Fibroblast of pulmonary artery (primary cell): ENCODE measurements at places on chromosomes 1 and 21.

DNA sequence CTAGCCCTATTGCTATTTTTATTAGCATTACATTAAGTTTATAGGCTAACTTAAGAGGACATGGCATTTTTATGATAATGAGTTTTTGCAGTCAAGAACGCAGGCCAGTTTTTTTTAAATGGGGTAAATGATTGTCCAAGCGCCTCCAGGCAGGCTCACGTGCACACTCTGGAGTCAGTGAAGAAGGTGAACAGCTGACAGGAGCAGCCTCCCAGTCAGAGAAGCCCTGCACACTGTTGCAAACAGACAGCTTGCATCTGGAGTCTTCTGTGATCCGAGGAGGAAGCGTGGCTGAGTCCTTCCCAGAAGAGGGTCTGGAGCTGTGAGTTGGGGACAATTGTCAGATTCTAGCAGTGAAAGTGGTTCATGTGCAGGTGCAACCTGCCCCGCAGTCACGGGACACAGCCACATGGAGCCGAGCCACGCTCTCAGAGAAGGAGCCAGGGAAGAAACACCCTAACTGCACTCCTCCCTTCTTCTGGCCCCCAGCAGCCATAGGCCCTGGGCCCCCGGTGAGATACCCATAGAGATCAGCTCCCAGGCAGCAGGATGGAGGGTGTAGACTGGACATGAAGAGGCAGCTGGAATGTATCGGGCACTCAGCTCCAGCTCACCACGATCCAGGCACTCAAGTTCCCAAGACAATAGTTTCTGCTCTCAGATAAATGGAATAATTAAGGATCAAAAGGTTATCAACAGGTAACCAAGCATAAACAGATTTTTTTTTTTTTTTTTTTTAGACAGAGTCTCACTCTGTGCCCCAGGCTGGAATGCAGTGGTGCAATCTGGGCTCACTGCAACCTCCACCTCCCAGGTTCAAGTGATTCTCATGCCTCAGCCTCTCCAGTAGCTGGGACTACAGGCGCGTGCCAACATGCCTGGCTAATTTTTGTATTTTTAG lies 26.4 kb downstream of the CAPN2 start:
- DNase-seq, result no peak

- DNase-seq, result no peak
Observed at GRCh38 chr1:65998763-65999583, 206.3 kb downstream of the PDE4B start.

- DNase-seq, result peak; percentile 31
Observed at GRCh38 chr1:206556750-206557635, 49.7 kb downstream of the RASSF5 start.

DNA sequence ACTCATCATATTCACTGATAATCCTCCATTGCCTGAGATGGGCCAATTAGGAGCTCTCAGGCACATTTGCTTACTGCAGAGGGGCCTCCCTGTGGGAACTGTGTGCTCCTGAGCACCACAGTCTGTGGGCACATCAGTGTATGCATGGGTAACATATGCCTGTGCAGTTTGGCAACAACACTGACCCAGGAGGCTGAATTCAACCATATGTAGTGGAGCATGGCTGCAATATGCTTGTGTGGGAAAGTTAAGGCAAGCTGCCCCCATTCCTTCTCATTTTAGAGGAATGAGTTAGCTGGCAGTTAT lies 11.8 kb upstream of the FMOD start:
- no peak for DNase-seq

DNA sequence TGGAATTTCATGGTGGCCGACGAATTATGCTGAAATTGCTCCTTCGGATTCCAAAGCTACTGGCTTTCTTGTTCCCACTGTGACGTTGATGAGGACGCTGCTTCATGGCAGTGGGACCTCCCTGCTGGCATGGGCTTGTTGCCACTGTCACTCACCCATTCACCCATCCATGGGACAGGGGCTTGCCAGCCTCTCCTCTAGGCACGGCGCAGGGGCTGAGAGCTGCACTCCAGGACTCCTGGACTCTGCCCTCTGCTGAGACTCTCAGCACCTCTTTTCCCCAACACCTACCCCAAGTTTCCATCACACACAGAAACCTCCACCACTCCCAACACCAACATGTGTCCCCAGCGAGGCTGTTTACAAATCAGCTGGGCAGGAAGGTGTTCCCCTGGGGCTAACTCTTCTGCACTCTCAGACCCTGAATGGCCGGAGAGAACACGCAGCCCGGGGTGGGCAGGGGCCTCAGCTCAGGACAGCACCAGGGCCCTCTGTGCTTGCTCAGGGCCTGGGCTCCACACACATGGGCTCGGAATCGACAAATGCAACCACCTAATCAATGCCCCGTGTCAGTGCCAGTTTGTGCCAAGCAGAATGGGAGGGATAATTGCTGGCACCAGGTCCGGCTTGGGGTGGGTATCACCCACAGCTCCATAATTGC lies 3.1 kb downstream of the ITGB2 start:
- no peak for DNase-seq

DNA sequence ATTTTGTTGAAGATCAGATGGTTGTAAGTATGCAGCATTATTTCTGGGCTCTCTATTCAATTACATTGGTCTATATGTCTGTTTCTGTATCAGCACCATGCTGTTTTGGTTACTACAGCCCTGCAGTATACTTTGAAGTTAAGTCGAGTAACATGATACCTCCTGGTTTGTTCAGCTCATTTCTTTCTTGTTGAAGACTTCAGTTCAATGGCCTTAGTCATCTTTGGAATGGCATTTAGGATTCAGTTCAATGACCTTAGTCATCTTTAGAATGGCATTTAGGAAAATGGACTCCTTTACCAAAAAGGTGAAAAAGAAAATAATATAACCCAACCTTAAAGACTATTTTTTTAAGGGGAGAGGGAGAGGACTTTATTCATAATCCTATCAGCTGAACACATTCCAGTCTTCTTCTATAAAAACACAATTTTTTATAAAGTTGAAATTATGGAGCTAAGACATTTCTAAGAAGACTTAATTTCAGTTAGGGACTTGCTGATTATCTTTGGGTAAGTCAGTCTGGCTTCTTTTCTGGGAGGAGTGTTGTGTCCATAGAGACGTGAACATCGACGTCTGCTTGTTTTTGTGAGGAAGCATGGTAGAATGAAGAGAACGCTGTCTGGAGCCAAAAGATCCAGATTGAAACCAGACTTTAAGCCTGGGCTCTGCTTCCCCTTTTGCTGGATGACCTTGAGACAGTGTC lies 48.3 kb downstream of the DDR2 start:
- DNase-seq, result no peak

DNA sequence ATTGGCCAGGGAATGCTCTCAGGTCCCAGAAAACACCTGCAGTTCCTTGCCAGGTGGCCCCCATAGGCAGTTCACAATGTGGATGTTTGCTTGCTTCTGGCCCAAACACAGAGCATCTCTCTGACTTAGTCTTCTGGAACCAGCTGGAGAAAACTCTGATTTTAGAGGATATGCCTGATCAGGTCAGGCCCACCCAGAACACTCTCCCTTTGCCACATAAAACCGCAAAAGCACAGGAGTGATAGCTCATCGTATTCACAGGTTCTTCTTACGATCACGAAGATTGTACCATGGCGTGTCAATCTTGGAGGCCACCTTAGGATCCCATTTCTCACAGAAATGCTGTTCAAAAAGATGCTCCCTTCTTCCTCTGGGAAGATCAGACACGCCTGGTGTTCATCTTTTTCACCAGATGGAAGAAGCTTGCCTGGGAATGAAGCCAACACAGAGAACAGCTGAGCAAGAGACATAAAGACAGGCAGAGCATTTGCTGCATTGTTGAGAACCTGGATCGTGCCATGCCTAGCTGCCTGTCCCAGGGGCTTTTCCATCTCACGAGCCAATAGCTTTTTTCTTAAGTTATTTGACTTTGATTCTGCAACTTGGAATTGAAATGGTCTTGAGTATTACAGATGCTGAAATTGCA lies 11.6 kb upstream of the CD247 start:
- peak; percentile 18 for DNase-seq

- DNase-seq, result no peak
Observed at GRCh38 chr1:26960625-26960966, 328 bp upstream of the KDF1 start.

GRCh38 chr1:221573756-221574155 lies 168.1 kb downstream of the DUSP10 start:
- no peak for DNase-seq

DNA sequence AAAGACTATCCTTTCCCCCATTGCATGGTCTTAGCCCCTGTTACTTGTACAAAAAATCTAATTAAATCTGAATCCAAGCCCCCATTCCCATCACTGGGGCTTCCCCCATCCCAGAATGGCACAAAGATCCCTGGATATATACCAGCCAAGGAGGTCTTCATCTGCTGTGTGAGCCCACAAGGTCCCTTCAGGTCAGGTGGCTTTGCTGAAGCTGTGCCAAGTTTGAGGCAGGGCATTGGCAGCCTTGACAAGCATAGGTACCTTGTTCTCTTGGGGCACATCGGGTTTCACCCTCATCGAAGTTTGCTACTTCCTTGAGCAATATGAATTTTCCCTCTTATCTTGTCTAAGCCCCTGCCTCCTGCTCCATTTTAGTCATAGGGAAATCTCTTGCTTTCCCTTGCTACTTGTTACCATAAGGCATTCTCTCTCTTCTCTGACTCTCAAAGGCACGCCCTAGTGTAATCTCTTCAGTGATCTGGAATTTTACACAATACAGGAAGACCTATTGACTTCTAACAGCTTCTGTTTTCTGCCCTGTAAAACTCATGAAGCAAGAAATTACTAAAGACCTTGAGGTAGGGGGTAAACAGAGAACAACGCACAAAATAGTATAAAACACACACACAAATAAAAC lies 71.4 kb upstream of the COG2 start:
- no peak for DNase-seq

- DNase-seq, result no peak
Observed at GRCh38 chr1:47631411-47631995, 193.7 kb downstream of the FOXD2 start.

DNA sequence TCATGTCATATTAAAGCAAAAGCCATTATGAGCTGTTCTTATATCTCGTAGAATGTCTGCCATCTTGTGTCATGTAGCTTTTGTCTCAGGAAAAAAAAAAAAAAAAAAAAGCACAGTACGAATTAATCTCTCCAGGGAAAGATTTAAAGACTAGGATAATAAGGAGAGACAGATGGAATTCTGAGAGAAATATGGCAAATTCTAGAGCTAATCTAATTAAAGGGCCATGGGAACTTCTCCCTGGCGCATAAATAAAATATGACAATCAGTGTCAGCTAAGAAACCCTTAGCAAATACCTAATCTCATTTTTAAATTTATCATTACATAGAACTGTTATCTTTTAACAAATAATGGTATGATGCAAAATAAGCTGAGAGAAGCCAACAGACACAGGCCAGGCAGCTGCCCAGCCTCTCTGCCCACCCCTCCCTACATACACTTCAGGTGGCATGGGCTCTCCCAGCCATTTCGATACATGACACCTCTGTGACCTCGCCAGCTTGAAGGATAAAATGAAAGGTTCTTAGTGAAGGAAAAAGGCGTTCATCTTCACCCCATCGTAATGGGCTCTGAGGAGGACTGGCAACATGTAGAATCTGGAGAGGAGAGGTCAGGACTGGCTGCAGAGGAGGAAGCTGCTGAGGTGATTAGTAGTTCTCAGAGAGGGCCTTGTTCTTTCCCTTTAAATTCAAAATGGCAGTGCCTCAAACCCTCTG lies 39.8 kb downstream of the DISC1 start:
- DNase-seq, result no peak

GRCh38 chr1:231053493-231054162 lies 13.6 kb upstream of the FAM89A start:
- DNase-seq, result peak; percentile 80

DNA sequence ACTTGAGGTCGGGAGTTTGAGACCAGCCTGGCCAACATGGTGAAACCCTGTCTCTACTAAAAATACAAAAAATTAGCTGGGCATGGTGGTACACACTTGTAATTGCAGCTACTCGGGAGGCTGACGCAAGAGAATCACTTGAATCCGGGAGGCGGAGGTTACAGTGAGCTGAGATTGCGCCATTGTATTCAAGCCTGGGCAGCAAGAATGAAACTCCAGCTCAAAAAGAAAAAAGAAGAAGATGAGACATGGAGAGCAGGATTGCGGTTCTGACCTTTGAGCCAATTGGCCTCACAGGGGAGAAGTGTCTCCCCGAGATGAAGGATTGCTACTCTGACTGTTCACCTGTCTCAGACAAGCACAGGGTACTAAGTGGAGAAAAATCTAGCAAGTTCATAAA lies 6.6 kb downstream of the SCCPDH start:
- no peak for DNase-seq

DNA sequence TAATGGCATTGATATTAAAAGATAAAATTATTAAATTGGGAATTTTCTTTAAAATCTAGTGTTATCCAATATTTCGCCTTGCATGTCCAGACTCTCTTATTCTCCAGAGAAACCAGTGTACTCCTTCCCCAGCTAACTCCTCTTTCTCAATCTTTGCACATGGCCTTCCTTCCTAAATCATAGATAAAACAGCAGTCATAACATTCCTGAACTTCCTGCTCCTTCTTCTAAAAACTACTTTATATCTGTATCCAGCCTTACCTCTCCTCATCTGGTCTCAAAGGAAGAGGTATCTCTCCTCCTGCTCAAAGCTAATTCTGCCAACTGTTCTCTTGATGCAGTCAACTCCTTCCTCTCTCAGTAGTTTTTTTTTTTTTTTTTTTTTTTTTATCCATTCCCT lies 39.5 kb upstream of the NEK7 start:
- DNase-seq, result peak; percentile 66

GRCh38 chr1:94022471-94023189 lies 98.3 kb downstream of the ABCA4 start:
- DNase-seq, result peak; percentile 97

DNA sequence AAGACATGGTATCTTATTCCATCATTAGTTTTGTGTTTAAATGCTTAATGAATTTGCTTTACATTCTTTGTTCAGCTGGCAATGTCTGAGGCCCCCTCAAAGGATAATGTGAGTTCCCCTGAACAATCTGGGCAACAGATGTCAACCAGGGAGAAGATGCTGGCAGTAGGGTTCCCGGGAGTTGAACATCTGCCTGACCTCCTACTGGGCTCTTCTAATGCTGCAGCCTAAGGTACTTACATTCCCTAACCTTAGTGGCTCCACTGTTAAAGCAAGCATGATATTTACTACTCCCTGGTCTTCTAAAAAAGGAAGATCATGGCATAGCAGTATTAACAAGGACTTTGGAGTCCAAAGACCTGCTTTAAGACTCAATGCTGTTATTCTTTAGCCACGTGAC lies 574.9 kb upstream of the NR5A2 start:
- no peak for DNase-seq

- DNase-seq, result no peak
Observed at GRCh38 chr1:228976316-228976715, 241.0 kb downstream of the RHOU start.

GRCh38 chr21:35217504-35218060 lies 168.5 kb upstream of the RUNX1 start:
- DNase-seq, result peak; percentile 74

DNA sequence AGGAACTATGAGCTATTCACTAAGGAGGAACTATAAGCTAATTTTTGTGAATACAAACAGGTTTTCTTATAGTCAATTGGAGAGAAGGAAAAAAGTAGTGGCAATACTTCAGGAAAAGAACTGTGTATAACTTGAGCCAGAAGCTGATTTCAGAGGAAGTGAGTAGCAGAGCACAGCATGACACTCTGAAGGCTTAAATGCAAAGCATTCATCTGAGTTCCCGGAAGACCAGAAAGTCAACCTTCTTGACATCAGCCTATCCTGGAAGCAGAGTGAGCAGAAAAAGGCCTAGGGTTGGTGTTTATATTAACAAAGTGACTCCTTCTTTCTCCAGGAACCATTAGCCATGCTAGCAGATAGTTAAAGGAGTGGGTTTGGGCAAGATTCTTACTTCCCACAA lies 545.2 kb downstream of the MRPL39 start:
- DNase-seq, result no peak
